Stimulated activated CD4-positive, alpha-beta T cell treated with anti-CD3 and anti-CD28 coated beads, Interleukin-12 subunit alpha, Interleukin-12 subunit beta, amount 100 ng/mL, for 4 hours (primary cell): ENCODE measurements at places on chromosomes 7 and 10.

DNA sequence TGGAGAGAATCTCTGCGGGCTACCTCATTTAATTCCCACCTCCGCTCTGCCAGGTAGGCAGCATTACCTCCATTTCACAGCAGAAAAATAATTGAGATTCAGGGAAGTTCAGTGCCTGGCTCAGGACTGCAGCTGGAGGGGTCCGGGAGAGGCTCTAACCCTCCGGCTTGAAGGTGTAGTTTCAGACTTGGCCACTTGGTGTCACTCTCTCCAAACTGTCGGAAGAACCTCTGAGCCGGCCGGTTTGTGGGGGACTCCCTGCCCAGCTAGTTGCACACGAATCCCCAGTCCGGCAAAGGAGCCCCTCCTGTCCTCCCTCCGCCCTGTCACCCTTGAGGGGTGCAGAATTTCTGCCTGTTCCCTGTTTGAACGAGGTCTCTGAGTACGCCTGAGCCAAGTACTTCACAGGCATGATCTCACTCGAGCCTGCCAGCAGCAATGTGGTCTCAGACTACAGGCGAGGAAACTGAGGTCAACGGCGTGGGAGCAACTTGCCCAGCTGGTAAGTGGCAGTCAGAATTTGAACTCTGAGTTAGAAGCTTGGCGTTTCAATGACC is 144.7 kb upstream of the ZNF716 start:
- DNase-seq = no peak

GRCh38 chr10:113978802-113979201 is 64.9 kb upstream of the ADRB1 start:
- no peak for DNase-seq

DNA sequence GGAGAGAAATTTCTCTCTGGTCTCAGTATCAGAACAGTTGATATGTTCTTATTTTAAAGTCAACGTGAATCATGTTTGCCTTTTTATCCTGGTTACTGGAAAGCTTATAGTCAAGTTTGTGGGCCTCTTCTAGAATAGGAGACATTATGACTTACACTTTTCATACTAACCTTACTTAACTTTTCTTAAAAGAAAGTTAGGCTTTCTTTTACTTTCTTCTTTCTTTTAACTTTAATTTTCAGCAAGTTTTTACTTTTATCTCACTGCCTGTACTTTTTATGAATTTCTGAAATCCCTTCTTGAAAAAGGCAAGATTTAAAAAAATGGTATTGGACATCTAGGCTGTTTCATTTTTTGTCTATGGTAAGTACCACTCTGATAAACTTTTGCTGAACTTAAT is 75.2 kb upstream of the DNAJB12 start:
- no peak for DNase-seq

DNA sequence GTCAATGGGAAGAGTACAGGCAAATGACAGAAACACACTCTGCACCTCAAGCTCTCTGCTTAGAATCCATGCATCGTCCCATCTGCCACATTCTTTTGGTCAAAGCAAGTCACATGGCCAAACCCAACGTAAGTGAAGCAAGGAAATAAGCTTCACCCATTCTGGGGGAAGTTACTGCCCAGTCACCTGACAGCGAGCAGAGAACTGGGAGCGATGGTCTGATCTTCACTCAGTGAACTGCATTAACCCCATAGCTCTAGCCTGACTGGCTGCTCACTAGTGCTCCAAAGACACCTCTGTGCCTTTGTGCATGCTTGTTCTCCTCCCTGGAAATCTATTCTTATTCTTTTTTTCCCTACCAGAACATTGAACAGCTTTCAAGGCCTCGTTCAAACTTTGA is 89.9 kb downstream of the APBB1IP start:
- DNase-seq = no peak

GRCh38 chr7:22202141-22202540 is 154.8 kb downstream of the RAPGEF5 start:
- no peak for DNase-seq

GRCh38 chr7:106063024-106063423 is 49.1 kb downstream of the SYPL1 start:
- DNase-seq = no peak

- no peak for DNase-seq
These were observed 4.6 kb downstream of the HSPA12A start for GRCh38 chr10:116737627-116738327.

DNA sequence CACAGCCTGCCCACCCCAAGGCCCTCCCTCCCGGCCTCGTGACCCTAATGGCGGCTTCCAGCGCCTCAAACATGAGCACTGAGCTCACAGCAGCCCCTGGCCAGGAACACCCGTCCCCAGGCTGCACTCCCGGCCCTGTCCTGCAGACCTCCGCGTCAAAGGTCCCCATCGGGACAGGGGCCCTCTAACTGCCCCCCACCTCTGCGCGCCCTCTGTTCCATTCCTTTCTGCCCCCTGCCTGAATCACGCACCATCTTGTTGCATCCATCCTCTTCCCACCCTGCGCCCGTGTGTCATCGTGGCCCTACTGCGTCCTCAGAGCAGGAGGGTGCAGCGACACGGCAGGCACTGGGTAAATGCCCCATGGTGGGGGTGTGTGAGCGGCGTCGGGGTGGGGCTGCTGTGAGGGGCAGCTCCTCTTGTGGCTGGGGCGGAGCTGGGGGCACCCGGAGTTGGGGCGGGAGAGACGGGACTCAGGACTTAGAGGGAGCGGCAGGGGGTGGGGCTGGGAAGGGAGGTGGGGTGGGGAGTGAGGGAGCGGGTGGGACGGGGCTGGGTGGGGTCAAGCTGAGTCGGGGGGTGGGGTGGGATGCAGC is 13.4 kb downstream of the SLC29A4 start:
- peak; percentile 10 for DNase-seq

- no peak for DNase-seq
These were observed 60.2 kb downstream of the MAD1L1 start for GRCh38 chr7:2172311-2173188.

- no peak for DNase-seq
These were observed 7.7 kb downstream of the UBTD1 start for GRCh38 chr10:97506199-97506991.

DNA sequence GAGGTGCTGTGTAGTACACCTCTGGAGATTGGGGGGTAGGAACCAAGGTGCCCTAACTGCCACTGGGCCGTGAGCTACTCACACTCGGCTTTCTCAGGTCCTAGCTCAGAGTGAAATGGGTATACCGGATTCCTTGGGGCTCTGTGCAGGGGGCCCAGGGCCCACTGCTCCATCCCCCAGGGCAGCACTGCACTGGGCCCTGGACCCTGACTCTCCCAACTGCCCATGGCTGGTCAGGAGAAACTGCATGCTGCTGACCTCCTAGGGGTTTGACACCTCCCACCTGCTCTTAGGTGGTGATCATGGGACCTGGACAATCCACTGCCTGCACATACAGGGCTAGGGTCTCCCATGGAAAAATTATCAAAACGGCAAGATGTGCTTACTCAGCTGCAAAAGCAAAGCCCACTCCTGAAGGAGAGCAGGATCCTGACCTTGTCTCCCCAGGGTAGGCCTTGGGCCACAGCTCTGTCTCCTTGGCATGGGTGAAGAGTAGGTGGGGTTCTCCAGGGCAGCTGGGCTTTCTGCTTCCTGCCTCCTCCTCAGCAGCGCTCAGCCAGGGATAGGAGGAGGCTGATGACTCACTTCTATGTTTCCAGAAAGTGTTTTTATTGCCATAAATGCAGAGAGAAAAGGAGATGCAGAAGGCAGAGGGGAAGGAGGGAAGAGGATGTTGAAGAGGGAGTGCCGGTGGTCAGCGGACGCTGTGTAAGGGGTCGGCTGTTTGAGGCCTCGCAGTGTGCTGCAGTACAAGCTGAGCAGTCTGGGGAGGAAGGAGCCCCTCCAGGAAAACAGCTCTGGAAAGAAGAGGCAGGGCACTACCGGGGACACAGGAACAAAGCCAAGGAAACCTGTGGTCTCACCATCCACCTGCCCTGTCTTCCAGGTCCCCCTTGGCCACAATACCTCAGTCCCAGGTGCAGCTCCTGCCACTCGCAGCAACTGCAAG is 107.8 kb downstream of the ARHGAP22 start:
- no peak for DNase-seq

GRCh38 chr7:135180122-135180521 is 9.6 kb upstream of the CYREN start:
- no peak for DNase-seq

GRCh38 chr7:130667593-130668257 is 823 bp downstream of the COPG2 start:
- DNase-seq = no peak

DNA sequence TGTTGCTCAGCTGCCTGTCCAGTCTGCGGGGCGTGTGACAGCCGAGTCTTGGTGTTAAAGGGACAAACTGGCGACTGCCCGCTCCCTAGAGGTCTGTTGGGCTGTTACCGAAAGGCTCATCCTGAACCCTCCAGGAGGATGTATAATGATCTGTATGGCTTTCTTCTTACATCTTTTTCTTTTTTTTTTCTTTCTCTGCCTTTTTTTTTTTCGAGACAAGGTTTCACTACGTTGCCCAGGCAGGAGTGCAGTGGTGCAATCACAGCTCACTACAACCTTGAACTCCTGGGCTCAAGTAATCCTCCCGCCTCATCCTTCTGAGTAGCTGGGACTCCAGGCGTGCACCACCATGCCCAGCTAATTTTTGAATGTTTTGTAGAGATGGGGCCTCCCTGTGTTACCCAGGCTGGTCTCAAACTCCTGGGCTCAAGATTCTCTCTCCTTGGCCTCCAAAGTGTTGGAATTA is 857 bp downstream of the INTS15 start:
- DNase-seq = no peak

GRCh38 chr10:93315246-93315645 is 166.9 kb downstream of the MYOF start:
- DNase-seq = no peak

GRCh38 chr10:88980800-88981199 is 9.8 kb upstream of the FAS start:
- DNase-seq = no peak

DNA sequence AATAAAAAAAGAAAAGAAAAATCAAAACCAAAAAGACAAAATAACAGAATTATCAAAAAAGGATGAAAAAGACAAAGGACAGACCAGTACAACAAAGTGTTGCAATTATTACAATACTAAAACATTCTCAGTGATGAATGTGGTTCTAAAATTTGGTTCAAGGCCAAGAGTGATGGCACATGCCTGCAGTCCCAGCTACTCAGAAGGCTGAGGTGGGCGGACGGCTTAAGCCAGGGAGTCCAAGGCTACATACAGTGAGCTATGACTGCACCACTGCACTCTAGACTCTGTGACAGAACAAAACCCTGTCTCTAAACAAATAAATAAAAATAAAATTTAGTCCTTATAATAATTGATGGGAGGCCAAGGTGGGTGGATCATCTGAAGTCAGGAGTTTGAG is 14.5 kb downstream of the BAZ1B start:
- DNase-seq = no peak

DNA sequence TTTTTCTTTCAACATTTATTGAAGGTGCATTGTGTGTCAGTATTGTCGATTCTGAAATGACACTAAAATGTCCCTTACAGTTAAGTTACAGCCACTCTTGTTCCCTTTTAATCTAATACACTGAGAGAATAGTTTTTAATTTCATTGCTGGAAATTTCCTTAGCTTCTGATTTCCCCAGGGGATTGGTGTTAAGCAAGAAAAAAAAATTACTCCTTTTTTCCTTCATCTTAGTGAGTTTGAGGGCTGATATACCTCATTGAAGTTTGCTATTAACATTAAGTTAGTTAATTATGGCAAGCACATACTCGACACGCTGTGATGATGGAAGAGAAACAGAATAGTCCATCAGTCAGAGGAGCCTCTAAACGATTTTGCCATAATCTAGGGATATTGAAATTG is 57.0 kb upstream of the EXOC4 start:
- DNase-seq = no peak

DNA sequence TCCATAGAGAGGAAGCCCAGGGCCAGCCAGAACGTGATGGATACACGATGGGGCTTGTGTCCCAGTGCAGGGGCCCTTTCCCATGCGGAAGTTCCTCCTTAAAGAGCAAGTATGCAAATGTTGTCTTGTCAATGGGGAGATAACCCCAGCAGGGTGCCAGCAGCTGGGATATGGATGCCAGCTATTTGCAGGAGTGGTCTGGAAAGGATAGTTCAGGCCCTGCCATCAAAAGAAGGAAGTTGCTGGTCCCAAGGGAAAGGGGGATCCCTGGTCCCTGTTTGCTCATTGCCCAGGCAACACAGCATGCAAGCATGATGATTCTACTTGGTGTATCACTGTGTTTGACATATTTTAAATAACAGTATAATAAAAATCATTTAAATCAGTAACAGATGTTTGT is 73.1 kb upstream of the HECW1 start:
- DNase-seq = no peak

DNA sequence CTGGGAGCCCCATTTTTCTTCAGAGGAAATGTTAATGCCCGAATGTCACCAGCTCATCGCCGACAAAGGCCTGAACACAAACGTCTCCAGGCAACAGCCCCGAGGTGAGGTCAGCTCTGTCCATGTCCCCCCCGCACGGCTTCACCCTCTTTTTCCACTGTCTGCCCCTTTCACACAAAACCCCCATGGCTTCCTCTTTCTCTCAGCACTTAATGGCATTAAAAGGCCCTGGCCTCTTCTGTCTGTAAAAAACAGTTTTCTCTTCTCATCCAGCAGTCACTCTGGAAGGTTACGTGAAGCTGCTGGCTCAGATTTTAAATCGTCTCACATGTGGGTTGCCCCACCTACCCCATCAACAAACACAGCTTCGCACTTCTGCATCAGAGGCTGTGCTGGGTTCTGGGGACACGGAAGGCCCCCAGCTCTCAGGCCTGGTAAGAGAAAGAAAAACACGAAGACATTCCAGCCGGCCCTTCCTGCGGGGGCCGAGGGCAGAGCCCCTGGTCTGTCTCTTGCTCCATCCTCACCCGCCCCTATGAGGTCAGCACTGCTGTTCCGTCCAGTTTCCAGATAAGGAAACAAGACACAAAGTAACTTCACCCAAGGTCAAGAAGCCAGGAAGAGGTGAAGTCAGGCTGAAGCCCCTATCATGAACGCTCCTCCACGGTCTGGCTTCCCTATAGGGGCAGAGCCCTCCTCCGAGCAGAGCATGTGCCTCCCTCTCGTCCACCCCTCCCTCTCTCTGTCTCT is 91.1 kb upstream of the PDGFA start:
- no peak for DNase-seq

- no peak for DNase-seq
These were observed 84.3 kb upstream of the INSIG1 start for GRCh38 chr7:155213385-155213784.

GRCh38 chr7:64787295-64787694 is 6.9 kb upstream of the ZNF138 start:
- no peak for DNase-seq

DNA sequence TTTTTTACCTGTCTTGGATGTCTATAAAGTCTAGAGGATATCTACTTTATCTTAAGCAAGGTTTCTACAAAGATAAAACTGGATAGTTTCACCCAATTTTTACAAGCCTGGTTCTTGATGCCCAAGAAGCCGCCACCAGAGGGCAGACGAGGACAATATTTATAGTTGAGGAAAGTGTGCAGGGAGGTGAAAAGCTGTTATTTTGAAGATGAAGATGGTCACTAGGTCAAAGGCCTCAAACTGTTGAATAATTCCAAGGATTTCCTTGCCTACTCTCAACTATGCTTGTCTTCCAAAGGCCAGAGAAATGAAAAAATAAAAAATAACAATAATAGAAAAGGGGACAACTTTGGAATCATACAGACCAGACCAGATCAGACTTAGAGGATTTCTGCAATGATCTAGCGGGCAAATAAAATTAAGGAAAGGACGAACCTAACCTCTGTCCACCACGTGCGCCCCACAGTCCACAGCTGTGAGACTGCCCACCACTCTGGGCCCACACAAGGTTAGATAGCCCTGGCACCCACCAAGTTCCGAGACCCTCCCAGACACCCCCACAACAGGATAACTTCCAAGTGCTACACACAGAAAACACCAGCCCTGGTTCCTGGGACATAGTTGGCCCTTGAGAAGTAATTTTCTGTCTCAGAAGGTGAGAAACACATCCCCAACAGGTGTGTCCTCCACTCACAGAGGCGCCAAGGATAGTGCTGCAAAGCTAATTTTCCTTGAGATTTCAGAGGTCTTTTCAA is 2.8 kb downstream of the PKD1L1 start:
- peak; percentile 75 for DNase-seq
